Endodermal cell (in vitro differentiated cells): ENCODE measurements at places on chromosomes 3 and 15.
A peak's percentile ranks its signal among the peaks of the same experiment; 100 is the strongest.

GRCh38 chr15:89395461-89395871 is 60.8 kb upstream of the POLG start:
- DNase-seq = peak; percentile 54
- no peak overlapping the region for H3K4me3 ChIP-seq
- peak overlapping the region; percentile 98 for H3K27ac ChIP-seq
- no peaks in the 10 kb centered on the region for H3K36me3 ChIP-seq
- peaks cover 9% of the 10 kb centered on the region for H3K4me1 ChIP-seq
- H3K27me3 ChIP-seq = peaks cover 100% of the 10 kb centered on the region

- H3K27me3 ChIP-seq = peaks cover 35% of the 10 kb centered on the region
- peak; percentile 81 for DNase-seq
- H3K4me1 ChIP-seq = no peaks in the 10 kb centered on the region
- H3K36me3 ChIP-seq = no peaks in the 10 kb centered on the region
- no peak within 1 kb of the TSS for H3K27ac ChIP-seq
- peak within 1 kb of the TSS; percentile 72 for H3K4me3 ChIP-seq
These were observed at the start of gene RARRES1 for GRCh38 chr3:158731938-158732855. Gene RARRES1, minus strand, starts transcription at chr3:158732457. Its CDS starts 42 bp downstream, at chr3:158732415.

GRCh38 chr3:44929782-44930181 is 46.2 kb downstream of the ZDHHC3 start:
- no peak overlapping the region for H3K4me3 ChIP-seq
- no peaks in the 10 kb centered on the region for H3K27me3 ChIP-seq
- peaks cover 55% of the 10 kb centered on the region for H3K36me3 ChIP-seq
- no peak for DNase-seq
- peaks cover 6% of the 10 kb centered on the region for H3K4me1 ChIP-seq

- DNase-seq = no peak
- H3K4me1 ChIP-seq = peaks cover 20% of the 10 kb centered on the region
- H3K36me3 ChIP-seq = peaks cover 85% of the 10 kb centered on the region
These were observed 16.0 kb downstream of the EPHB3 start for GRCh38 chr3:184577546-184577945.

DNA sequence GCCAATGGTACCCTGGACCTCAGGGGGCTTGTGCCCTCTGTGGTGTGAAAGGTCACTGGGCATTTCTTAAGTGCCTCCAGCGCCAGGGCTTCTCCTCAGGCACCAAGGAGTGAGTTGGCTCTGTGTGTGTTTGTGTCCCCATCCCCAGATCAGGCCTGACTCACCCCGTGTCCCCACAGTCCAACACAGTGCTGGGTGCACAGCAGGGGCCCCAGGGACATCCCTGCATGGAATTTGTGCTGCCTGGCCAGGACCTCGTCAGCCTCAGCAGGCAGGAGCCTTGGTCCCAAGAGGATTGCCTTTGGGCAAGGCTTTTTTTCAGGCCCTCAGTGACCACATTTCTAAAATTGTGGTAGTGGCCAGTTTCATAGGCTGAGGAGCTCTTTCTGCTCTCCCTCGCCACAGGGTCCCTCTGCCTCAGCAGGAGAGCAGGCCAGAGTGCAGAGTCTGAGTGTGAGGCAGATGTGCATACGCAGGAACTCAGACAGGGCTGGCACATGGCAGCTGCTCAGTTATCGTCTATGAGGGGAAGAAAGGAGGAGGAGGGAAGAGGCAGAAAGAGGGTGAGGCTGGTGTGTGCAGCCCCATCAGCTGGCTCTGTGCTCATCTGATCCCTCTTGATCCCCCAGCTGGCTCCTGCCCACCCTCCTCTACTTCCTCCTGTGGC is 215.6 kb downstream of the RPLP1 start:
- no peaks in the 10 kb centered on the region for H3K36me3 ChIP-seq
- DNase-seq = no peak
- H3K4me1 ChIP-seq = peaks cover 5% of the 10 kb centered on the region
- H3K27ac ChIP-seq = no peak overlapping the region

DNA sequence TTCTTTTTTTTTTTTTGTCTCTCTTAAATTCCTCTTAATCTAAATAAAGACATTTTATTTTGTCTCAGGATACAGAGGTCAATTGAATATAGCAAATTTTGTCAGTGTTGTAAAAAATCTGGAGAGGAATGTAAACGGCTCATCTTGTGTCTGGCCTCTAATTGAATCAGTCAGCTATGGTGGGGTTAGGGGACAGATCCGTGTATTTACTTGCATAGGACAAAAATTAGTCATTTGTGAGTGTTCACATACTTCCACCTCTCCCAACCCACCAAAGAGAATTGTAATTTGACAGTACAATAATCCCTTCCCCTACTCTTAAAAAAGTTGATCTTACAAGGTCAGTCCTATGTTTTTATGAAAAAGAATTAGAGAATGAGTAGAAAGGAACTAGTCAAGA is 18.3 kb downstream of the PPARG start:
- DNase-seq = no peak
- H3K36me3 ChIP-seq = no peaks in the 10 kb centered on the region
- H3K27ac ChIP-seq = no peak overlapping the region
- H3K4me1 ChIP-seq = no peaks in the 10 kb centered on the region
- H3K27me3 ChIP-seq = peaks cover 5% of the 10 kb centered on the region

DNA sequence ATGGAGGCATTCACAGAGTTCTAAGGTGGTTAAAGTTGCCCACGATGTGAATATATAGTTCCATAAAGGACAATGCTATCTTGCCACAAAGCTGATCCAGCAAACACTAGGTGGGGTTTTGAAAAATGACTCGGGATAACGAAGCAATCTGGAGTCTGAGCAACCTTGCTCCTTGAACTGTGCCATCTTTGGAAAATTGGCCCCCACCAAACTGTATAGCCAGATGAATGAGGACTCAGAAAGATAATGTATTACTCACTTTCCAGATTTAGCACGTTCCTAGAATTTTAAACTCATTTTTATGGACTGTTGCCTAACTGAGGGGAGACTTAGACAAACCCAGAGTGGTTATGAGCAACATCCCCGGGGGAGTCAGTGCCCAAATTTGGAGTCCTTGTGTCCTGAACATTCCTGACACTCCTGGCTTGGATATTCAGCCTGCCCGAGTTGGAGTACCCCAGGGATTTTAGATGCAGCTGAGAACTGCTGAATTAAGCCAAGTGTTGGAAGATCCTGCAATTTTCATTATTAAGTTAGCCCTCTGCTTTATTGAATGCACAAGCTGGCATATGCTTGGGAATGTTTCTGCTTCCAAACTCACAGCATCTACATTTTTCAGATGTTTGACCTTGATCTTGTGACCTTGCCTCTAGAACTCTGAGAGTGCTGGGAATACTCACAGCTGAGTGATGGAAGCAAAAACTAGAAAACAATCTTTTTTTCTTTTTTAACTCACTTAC is 8.8 kb upstream of the MAGI1 start:
- H3K4me3 ChIP-seq = no peak overlapping the region
- no peak for DNase-seq
- H3K4me1 ChIP-seq = no peaks in the 10 kb centered on the region
- H3K27me3 ChIP-seq = no peaks in the 10 kb centered on the region
- no peak overlapping the region for H3K27ac ChIP-seq

DNA sequence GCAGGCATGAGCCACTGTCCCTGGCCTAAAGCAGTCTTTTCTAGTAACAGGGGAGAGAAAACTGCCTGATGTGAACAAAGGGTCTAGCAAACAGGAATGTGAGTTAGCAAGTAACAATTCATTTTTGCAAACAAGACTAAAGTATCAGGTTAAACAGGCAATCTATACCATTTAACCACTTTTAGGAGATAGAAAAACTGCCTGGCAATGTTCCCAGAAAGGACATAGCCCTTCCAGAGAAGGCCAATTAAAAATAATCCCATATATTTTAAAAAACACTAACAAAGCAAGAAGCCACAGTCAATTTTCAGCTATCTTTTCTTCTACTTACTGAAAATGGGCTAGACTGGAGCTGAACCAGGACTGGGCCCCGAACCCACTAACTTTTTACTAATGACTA is 6.3 kb downstream of the RBSN start:
- DNase-seq = no peak
- no peaks in the 10 kb centered on the region for H3K4me1 ChIP-seq
- H3K36me3 ChIP-seq = peaks cover 66% of the 10 kb centered on the region
- no peak overlapping the region for H3K27ac ChIP-seq

- no peaks in the 10 kb centered on the region for H3K36me3 ChIP-seq
- no peaks in the 10 kb centered on the region for H3K27me3 ChIP-seq
- peaks cover 22% of the 10 kb centered on the region for H3K4me1 ChIP-seq
- no peak overlapping the region for H3K27ac ChIP-seq
- no peak overlapping the region for H3K4me3 ChIP-seq
- DNase-seq = peak; percentile 71
These were observed 93.9 kb downstream of the IQSEC1 start for GRCh38 chr3:12979151-12979946.
